ENCODE measurements at places on chromosomes 3 and 15. TPM values are rescaled to one million over a fixed set of nuclear protein-coding genes. Genes with fewer than 3 reads are reported as not detected.

The ARPP21 gene
- total RNA-seq, result not detected

The IL17RB gene
- 2.2 TPM for total RNA-seq

The NLGN1 gene
- not detected for total RNA-seq

GRCh38 chr3:70392227-70392626 lies 79.8 kb upstream of the MDFIC2 start:
- no peak overlapping the region for H3K4me3 ChIP-seq
- DNase-seq, result no peak
- no peaks in the 10 kb centered on the region for H3K36me3 ChIP-seq
- no peaks in the 10 kb centered on the region for H3K4me1 ChIP-seq
- H3K27ac ChIP-seq, result no peak overlapping the region

- H3K27me3 ChIP-seq, result peaks cover 2% of the 10 kb centered on the region
- H3K36me3 ChIP-seq, result no peaks in the 10 kb centered on the region
- DNase-seq, result no peak
- no peak overlapping the region for H3K27ac ChIP-seq
These were observed 243.7 kb downstream of the TLE3 start for GRCh38 chr15:69854001-69854400.

DNA sequence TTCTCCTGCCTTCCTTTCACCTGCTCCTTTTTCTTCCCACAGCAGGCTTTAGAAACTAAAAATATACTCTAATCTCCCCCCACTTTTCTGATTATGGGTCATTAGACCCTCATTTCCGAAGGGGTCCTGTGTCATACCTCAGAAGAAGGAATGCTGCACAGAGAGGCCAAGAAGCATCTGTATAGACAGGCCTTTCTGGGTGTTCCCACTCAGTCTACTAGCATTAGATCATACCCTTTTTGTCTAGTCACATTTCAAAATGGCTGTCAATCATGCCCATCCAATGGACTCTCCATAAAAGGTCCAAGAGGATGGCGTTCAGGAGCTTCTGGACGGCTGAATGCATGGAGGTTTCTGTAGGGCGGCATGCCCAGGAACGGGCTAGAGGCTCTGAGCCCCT lies 192.2 kb downstream of the SUCLG2 start:
- peaks cover 3% of the 10 kb centered on the region for H3K4me1 ChIP-seq
- no peak overlapping the region for H3K4me3 ChIP-seq
- H3K27me3 ChIP-seq, result no peaks in the 10 kb centered on the region
- H3K36me3 ChIP-seq, result peaks cover 19% of the 10 kb centered on the region
- no peak for DNase-seq
- H3K27ac ChIP-seq, result no peak overlapping the region

GRCh38 chr3:194198938-194199337 lies 63.0 kb downstream of the HES1 start:
- no peak overlapping the region for H3K4me3 ChIP-seq
- no peak overlapping the region for H3K27ac ChIP-seq
- no peaks in the 10 kb centered on the region for H3K36me3 ChIP-seq
- DNase-seq, result no peak

- H3K27me3 ChIP-seq, result no peaks in the 10 kb centered on the region
- no peak for DNase-seq
- H3K4me1 ChIP-seq, result peaks cover 41% of the 10 kb centered on the region
- H3K4me3 ChIP-seq, result no peak overlapping the region
These were observed 5.0 kb upstream of the ATP8B4 start for GRCh38 chr15:50123861-50124557.

DNA sequence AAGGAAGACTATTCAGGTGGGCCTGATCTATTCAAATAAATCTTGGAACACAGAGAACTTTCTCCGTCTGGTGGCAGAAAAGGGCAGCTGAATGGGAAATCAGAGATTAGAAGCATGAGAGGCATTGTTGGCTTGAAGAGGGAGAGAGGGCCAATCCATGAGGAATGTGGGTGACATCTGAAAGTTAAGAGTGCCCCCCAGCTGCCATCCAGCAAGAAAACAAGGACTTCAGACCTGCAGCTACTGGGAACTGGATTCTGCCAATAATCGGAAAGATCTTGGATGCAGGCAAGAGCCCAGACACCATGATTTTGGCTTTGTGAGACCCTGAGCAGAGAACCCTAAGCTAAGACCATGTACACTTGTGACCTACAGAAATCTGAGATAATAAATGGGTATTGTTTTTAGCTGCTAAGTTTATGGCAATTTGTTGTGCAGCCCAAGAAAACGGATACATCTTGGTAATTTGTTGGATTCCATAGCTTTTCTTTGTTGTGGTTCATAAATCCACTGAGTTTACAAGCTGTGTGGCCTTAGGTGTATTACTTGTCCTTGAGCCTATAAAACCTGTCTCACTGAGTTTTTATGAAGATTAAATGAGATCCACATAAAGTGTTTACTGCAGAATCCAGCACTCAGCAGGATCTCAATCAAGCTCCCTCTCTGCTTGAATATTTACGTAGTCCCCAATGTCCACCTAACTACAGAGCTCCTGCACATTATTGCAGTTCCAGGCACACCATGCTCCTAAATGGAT lies 82.1 kb upstream of the PRTG start:
- no peaks in the 10 kb centered on the region for H3K27me3 ChIP-seq
- H3K4me1 ChIP-seq, result peaks cover 14% of the 10 kb centered on the region
- no peak overlapping the region for H3K27ac ChIP-seq
- no peaks in the 10 kb centered on the region for H3K36me3 ChIP-seq

GRCh38 chr15:53872410-53872809 lies 105.8 kb upstream of the UNC13C start:
- H3K4me1 ChIP-seq, result no peaks in the 10 kb centered on the region
- H3K27ac ChIP-seq, result no peak overlapping the region
- H3K4me3 ChIP-seq, result no peak overlapping the region

- H3K36me3 ChIP-seq, result no peaks in the 10 kb centered on the region
- no peak overlapping the region for H3K27ac ChIP-seq
- no peaks in the 10 kb centered on the region for H3K4me1 ChIP-seq
These were observed 167.2 kb upstream of the KCNMB2 start for GRCh38 chr3:178369006-178369405.

DNA sequence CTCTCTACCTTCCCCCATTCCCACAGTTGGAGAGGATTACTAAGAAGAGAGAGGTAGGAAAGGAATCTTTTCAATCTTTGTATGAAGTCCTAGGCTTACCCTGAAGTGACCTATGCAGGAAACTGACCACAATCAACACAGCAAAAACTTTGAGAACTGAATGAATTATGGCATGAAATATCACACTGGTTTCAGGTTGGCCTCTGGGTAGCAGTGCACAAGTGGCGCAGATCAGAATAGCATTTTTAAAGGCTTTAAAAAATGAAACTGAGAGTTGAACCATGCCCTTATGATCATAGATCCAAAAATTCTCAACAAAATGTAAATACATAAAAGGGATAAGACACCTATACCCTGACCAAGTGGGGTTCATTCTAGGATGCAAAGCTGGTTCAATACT lies 198.9 kb downstream of the CPNE4 start:
- no peaks in the 10 kb centered on the region for H3K36me3 ChIP-seq
- H3K4me1 ChIP-seq, result no peaks in the 10 kb centered on the region
- no peak overlapping the region for H3K4me3 ChIP-seq
- no peak for DNase-seq
- no peaks in the 10 kb centered on the region for H3K27me3 ChIP-seq

All from activated CD4-positive, alpha-beta T cell treated with anti-CD3 and anti-CD28 coated beads, Interleukin-2, amount 10 ng/mL, durations not matched to agents 24 days and 14 days (primary cell).